HFFc6 (cell line): ENCODE measurements at places on chromosomes 7 and 10. TPM values are rescaled to one million over a fixed set of nuclear protein-coding genes. Genes with fewer than 3 reads are reported as not detected.

SPDYE2 gene
- not detected in 2 replicates for total RNA-seq

MYL7 gene
- not detected in 3 replicates for total RNA-seq

GPR15LG gene
- not detected in 3 replicates for total RNA-seq

- H3K4me1 ChIP-seq: no peaks in the 10 kb centered on the region; the same call in 1 of the 2 replicates
- H3K4me3 ChIP-seq: no peak overlapping the region
- H3K27ac ChIP-seq: no peak overlapping the region
- no peaks in the 10 kb centered on the region for H3K36me3 ChIP-seq
Observed at GRCh38 chr10:75295868-75296441, 60.2 kb upstream of the COMTD1 start.

DNA sequence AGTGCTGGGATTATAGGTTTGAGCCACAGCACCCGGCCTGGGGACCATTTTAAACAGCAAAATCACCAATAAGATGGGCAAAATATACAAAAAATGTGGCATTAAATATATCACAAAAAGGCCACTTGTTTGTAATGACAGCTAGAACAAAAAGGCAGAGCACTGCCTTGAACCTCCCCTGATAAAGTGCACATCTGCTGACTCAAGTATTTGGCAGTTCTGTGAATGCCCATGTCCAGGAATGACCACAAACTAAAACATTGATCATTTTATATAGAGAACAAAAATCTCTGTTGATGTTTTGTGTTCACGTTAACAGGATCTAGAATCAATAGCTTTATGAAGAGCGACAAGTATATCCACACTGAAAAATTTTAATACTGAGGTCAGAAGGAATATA, 21.5 kb downstream of the HERC4 start:
- H3K27me3 ChIP-seq: peaks cover 10% of the 10 kb centered on the region
- no peak for DNase-seq
- peak overlapping the region; percentile 9; the same call in 1 of the 2 replicates for H3K4me3 ChIP-seq
- peaks cover 63% of the 10 kb centered on the region for H3K4me1 ChIP-seq
- H3K36me3 ChIP-seq: peaks cover 50% of the 10 kb centered on the region

- peak overlapping the region; percentile 70 for H3K4me3 ChIP-seq
- peaks cover 97% of the 10 kb centered on the region for H3K4me1 ChIP-seq
- peaks cover 67% of the 10 kb centered on the region for H3K36me3 ChIP-seq
- DNase-seq: no peak
- peaks cover 17% of the 10 kb centered on the region for H3K27me3 ChIP-seq
Observed at GRCh38 chr7:134836447-134836846, 57.0 kb downstream of the CALD1 start.

- peaks cover 2% of the 10 kb centered on the region for H3K27me3 ChIP-seq
- peaks cover 78% of the 10 kb centered on the region for H3K4me1 ChIP-seq
- peaks cover 9% of the 10 kb centered on the region for H3K36me3 ChIP-seq
Observed at GRCh38 chr10:5589661-5590511, 65.1 kb downstream of the CALML3 start.

GRCh38 chr10:11170993-11171851, 153.6 kb downstream of the CELF2 start:
- H3K36me3 ChIP-seq: no peaks in the 10 kb centered on the region
- peaks cover 4% of the 10 kb centered on the region for H3K27me3 ChIP-seq
- no peak overlapping the region for H3K27ac ChIP-seq
- H3K4me1 ChIP-seq: peaks cover 24% of the 10 kb centered on the region; the same call in 1 of the 2 replicates
- H3K4me3 ChIP-seq: no peak overlapping the region

DNA sequence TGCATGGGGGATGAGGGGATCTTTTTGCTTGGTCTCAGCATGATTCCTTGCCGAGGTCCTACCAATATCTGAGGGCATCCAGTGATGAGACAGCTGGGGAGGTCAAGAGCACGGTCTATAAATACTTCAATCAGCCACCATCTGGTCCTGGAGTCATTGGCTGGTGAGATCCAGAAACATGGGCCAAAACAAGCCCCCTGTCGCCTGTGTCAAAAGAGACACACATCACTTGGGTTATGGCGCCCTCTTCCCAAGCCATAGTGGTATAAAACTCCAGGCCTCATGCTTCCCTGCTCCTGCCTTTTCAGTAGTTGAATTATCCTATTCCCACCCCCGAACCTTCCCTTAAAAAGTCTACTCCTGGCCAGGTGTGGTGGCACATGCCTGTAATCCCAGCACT, 60.9 kb downstream of the SLC35B4 start:
- H3K4me3 ChIP-seq: no peak overlapping the region
- H3K4me1 ChIP-seq: no peaks in the 10 kb centered on the region
- H3K27ac ChIP-seq: no peak overlapping the region
- no peaks in the 10 kb centered on the region for H3K36me3 ChIP-seq
- no peak for DNase-seq
- H3K27me3 ChIP-seq: no peaks in the 10 kb centered on the region; the same call in none of the 2 replicates

DNA sequence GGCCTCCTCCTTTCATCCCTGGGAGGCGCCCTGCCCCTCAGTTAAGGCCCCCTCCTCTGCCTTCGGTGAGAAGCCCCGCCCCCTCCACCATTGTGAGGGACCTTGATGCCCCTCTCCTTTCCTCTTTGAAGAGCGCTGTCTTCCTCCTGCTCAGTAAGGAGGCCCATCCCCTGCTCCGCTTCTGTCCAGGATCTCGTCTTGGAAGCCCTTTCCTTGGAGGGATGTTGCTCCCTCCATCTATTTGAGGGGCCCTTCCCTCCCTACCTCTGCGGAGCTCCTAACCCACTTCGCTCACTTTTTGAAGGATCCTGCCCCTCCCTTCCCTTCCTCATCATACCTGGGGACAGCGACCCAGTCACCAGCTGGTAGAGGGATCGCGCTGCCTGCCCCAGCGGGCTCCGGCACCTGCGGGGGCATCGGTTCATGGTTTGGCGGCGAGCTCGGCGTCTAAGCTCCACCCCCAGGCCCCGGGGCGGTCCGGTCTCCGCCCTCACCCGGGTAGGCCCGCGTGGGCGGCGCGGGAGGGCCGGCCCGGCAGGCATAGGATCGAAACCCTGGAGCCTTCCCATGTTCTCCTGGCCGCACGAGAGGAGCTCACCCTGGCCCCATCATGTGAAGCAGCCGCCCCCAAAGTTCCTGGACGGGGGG, 4.1 kb downstream of the KCNIP2 start:
- peaks cover 29% of the 10 kb centered on the region for H3K4me1 ChIP-seq
- no peaks in the 10 kb centered on the region for H3K36me3 ChIP-seq
- H3K4me3 ChIP-seq: peak overlapping the region; percentile 86
- H3K27me3 ChIP-seq: peaks cover 4% of the 10 kb centered on the region

- peak overlapping the region; percentile 64; the same call in 1 of the 2 replicates for H3K4me3 ChIP-seq
- H3K27ac ChIP-seq: no peak overlapping the region
- no peaks in the 10 kb centered on the region; the same call in 1 of the 2 replicates for H3K27me3 ChIP-seq
- no peak for DNase-seq
Observed at GRCh38 chr10:109456566-109457301, 466.6 kb downstream of the XPNPEP1 start.

GRCh38 chr10:33334153-33334804, at the start of gene NRP1:
Gene NRP1 (minus strand): TSS chr10:33334667. CDS start chr10:33334382, 285 bp downstream.
- peaks cover 40% of the 10 kb centered on the region for H3K36me3 ChIP-seq
- no peak for DNase-seq
- peak within 1 kb of the TSS; percentile 94 for H3K4me3 ChIP-seq
- H3K27me3 ChIP-seq: no peaks in the 10 kb centered on the region; the same call in none of the 2 replicates
- H3K4me1 ChIP-seq: peaks cover 57% of the 10 kb centered on the region

GRCh38 chr10:86952106-86952505, 5.3 kb downstream of the MMRN2 start:
- H3K4me1 ChIP-seq: peaks cover 14% of the 10 kb centered on the region; the same call in 1 of the 2 replicates
- peaks cover 7% of the 10 kb centered on the region for H3K27me3 ChIP-seq
- H3K36me3 ChIP-seq: peaks cover 14% of the 10 kb centered on the region
- DNase-seq: no peak
- no peak overlapping the region for H3K27ac ChIP-seq
- no peak overlapping the region for H3K4me3 ChIP-seq

PNLIPRP3 gene
- not detected in 3 replicates for total RNA-seq

ASB4 gene
- not detected in 3 replicates for total RNA-seq

AGK gene
- 15.1 to 16.9 TPM (median 16.2 TPM) in 3 replicates for total RNA-seq

DNA sequence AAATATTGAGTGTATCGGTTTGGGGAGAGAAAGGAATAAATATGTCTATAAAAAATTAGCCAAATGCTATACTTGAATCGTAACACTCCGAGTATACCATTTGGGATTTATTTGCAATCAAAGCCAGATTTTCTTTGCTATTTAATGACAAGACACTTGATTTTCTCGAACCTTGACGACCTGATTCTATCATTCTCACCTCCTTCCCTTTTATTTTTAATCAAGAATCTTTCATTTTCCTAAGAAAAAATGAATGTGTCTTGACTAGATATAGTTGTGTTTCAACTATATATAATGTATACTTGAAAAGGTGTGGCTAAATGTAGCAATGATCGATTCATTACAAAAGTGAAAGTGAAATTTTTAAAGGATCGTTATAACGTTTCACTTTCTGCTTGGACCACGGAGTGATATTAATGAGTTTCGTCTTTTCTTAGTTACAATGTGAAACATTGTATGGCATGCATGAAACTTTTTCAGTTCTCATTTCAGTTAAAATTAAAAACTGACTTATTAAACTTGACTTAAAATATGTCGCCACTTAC, 562 bp downstream of the NUB1 start:
- peak overlapping the region; percentile 88 for H3K4me3 ChIP-seq
- H3K36me3 ChIP-seq: no peaks in the 10 kb centered on the region
- peak overlapping the region; percentile 49 for H3K27ac ChIP-seq
- no peak for DNase-seq
- peaks cover 26% of the 10 kb centered on the region for H3K4me1 ChIP-seq

- H3K27ac ChIP-seq: no peak overlapping the region
- no peaks in the 10 kb centered on the region for H3K4me1 ChIP-seq
- no peaks in the 10 kb centered on the region for H3K27me3 ChIP-seq
- H3K4me3 ChIP-seq: no peak overlapping the region
Observed at GRCh38 chr7:98231493-98232262, 20.4 kb downstream of the TECPR1 start.

DNA sequence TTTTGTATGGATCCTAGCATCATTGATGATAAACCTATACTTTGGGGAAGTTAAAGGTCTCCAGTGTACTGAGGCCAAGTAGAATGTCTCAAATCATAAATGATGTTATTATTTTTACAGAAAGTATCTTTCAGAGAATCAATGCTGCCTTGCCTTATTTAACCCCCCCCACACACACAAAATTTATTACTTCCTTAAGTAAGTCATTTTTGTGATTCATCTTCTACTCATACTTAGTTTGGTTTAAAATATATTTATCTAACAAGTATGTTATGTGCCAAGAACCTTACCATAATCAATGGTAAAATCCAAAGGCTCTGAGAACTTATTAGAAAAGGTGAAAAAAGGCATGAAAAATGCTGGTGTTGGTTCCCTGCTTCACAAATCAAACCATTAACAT, 18.8 kb upstream of the CLDN12 start:
- peak overlapping the region; percentile 94 for H3K27ac ChIP-seq
- DNase-seq: no peak
- H3K27me3 ChIP-seq: no peaks in the 10 kb centered on the region
- peaks cover 47% of the 10 kb centered on the region for H3K36me3 ChIP-seq

- no peak overlapping the region for H3K4me3 ChIP-seq
- no peaks in the 10 kb centered on the region for H3K36me3 ChIP-seq
- no peak overlapping the region for H3K27ac ChIP-seq
- H3K27me3 ChIP-seq: no peaks in the 10 kb centered on the region; the same call in 1 of the 2 replicates
Observed at GRCh38 chr7:118040562-118040961, 143.4 kb upstream of the LSM8 start.

- no peaks in the 10 kb centered on the region for H3K36me3 ChIP-seq
- H3K4me1 ChIP-seq: peaks cover 37% of the 10 kb centered on the region
- no peak overlapping the region for H3K27ac ChIP-seq
- no peak for DNase-seq
- H3K27me3 ChIP-seq: no peaks in the 10 kb centered on the region
Observed at GRCh38 chr7:110771717-110772116, 319.2 kb upstream of the LRRN3 start.

- peak; percentile 50 for DNase-seq
- H3K4me1 ChIP-seq: peaks cover 47% of the 10 kb centered on the region
- H3K4me3 ChIP-seq: peak overlapping the region; percentile 54
- no peaks in the 10 kb centered on the region for H3K27me3 ChIP-seq
- H3K27ac ChIP-seq: peak overlapping the region; percentile 34
Observed at GRCh38 chr10:58932577-58933314, 243.7 kb upstream of the PHYHIPL start.
